ENCODE measurements at places on chromosomes 5 and 9. TPM values are rescaled to one million over a fixed set of nuclear protein-coding genes. Genes with fewer than 3 reads are reported as not detected.

Gene GRAMD2B
- total RNA-seq = 22.0 TPM

Gene MARCOL
- not detected for total RNA-seq

Gene TMEM215
- total RNA-seq = not detected

Gene OMD
- total RNA-seq = 1.2 TPM

Gene LCN12
- 0.20 TPM for total RNA-seq

Gene EQTN
- total RNA-seq = not detected

Gene PAX5
- not detected for total RNA-seq

Gene DND1
- 0.13 TPM for total RNA-seq

Gene PCDHA9
- total RNA-seq = 0.07 TPM

Gene WDR36
- 69.1 TPM for total RNA-seq

Gene S100Z
- total RNA-seq = not detected
